ENCODE measurements at places on chromosomes 11 and 22.

GRCh38 chr22:32712644-32713355, 88.7 kb upstream of the TIMP3 start:
- DNase-seq = no peak

- DNase-seq = no peak
These were observed 88.5 kb downstream of the WNT7B start for GRCh38 chr22:45888221-45889092.

GRCh38 chr11:72008728-72009127, 10.0 kb downstream of the IL18BP start:
- DNase-seq = no peak

DNA sequence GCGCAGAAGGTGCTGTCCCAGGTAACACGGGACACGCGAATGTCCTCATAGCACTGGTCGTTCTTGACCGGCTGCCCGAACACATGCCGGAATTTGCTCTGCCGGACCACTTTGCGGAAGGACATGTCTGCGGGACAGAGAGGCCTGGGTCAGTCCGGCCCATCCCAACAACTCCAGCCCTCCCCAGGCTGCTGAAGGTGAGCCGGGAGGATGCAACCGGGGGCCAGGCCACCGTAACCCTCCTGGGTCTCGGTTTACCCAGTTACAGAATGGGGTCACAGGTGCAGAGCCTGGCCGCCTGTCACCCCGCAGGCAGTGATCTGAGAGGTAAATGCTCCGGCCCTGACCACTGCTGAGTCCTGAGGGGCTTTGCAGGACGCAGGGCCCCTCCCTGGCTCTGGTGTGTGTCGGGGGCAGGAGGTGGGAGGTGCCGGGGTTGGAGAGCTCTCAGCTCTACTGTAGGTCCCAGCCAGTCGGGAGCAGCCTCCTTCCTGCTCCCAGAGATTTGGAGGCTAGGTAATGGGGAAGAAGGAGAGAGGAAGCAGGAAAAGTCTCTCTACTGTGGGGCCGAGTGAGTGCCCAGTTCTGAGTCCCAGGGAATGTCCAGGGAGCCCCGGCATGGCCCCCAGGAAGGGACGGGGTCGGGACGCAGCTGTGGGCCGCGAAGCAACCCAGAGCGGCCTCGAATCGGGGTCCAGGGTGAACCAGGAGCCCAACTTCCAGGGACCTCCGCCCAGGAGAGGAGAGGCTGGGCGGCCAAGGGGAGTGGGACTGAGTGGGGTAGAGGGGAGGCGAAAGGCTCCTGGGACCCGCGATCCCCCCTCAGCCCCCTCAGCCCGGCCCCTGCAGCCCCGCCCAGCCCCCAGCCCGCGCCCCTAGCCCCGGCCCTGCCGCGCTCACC, 522 bp downstream of the CORO1B start:
- DNase-seq = no peak

DNA sequence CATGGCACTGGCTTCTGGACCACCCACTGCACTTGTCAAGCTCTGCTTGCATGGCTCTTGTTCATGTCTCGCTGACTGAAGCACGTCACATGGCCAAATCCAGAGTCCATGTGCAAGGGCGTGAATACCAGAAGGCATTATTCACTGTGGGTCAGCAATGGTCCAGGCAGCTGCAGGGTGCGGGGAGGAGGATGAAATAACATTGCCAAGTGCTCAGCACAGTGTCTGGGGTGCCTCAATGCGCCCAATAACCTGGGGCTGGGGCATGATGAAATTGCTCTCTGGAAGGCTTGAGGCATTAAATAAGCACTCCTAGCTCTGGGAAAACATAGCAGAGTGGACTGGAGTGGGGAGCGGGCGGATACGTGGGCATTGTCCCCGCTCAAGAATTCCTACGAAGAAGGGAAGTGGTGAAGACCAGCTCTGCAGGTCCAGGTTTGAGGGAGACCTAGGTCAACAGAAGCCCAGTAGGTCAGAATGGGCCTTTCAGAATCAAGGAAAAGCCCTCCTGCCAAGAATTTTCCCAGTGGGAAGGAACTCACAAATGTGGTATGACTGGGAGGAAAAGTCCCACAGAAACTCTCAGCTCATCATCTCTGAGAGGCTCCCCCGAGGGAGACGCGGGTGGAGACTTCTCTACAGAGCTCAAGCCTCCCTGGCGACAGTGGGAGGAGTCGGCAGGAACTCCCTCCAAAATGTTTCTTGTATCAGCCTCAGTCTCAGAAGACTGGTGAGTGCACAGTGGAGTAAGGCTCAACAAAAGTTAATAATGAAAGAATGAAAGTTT, 15.3 kb upstream of the ACCSL start:
- DNase-seq = no peak

- no peak for DNase-seq
These were observed 57.4 kb downstream of the BUD13 start for GRCh38 chr11:116715383-116715782.
